ENCODE measurements at places on chromosomes 4 and X.

DNA sequence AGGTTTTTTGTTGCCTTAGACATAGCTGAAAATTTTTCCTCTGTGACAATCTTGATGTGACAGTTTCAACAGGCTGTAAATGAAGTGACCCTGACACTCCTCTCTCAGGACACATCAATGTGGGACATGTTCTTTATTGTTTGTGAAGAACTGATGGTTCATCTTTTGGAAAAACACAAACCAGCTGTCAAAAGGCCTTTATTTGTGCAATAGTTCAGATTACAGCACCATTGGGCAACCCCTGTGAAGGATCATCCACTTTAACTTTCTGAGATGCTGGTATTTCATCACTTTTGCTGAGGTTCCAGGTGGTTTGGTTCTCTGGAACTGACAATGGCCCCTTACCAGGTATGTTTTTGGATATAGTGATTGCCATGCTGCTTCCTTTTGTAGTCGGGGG, 40.3 kb downstream of the OSTC start:
- no peak for DNase-seq

DNA sequence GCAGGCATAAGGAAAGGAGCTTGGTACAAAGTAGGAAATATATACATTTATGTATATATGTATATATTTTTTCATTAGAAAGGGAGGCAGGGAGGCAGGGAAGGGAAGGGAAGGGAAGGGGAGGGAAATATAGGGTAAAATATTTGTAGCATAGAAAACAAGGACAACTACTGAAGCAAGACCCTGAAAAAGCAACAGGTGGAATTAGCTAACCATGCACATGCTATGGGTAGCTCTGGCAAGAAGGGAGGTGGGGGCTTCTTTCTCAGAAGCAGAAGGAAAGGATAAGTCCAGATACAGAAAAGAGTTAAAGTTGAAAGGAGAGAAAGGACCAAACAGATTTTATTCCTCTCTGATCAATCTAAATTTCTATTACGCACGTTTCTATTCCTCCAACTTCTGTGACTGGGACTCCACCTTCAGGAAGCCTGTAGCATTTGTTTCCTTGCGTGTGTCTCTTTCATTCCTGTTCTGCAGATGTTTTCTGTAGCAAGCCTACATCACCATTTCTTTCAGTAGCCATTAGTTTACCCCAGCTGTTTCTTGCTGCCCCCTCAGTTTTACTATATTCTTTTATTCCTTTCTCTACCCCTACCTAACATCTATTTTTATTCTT, 82.9 kb downstream of the OR13H1 start:
- no peak for DNase-seq

DNA sequence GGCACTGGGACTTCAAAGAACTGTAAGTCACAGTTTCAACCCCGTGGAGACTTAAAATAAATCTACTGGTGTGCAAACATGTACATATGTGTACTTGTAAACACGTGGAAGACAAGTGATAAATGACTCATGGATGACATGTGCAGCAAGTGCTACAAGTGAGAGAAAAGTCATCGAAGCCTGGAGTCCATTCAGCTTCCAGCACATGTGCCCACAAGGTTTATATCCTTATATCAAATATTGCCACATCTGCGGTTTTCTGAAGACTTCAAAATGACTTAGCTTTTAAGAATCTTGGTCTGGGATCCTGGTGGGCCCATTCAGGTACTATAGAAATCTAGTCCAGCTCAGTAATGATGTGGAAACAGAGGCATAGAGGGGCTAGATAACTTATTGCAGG, 33.0 kb upstream of the TTC29 start:
- DNase-seq, result no peak

DNA sequence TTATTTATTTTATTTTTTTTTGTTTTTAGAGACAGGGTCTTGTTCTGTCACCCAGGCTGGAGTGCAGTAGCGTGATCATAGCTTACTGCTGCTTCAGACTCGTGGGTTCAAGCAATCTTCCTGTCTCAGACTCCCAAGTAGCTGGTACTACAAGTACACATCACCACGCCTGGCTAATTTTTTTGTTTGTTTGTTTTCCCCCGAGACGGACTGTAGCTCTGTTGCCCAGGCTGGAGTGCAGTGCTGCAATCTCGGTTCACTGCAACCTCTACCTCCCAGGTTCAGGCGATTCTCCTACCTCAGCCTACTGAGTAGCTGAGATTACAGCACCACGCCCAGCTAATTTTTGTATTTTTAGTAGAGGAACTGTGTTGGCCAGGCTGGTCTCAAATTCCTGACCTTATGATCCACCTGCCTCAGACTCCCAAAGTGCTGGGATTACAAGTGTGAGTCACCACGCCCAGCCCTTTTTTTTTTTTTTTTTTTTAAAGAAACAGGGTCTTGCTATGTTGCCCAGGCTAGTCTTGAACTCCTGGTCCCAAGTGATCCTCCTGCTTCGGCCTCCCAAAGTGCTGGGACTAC, 32.2 kb downstream of the COPS4 start:
- DNase-seq, result no peak

DNA sequence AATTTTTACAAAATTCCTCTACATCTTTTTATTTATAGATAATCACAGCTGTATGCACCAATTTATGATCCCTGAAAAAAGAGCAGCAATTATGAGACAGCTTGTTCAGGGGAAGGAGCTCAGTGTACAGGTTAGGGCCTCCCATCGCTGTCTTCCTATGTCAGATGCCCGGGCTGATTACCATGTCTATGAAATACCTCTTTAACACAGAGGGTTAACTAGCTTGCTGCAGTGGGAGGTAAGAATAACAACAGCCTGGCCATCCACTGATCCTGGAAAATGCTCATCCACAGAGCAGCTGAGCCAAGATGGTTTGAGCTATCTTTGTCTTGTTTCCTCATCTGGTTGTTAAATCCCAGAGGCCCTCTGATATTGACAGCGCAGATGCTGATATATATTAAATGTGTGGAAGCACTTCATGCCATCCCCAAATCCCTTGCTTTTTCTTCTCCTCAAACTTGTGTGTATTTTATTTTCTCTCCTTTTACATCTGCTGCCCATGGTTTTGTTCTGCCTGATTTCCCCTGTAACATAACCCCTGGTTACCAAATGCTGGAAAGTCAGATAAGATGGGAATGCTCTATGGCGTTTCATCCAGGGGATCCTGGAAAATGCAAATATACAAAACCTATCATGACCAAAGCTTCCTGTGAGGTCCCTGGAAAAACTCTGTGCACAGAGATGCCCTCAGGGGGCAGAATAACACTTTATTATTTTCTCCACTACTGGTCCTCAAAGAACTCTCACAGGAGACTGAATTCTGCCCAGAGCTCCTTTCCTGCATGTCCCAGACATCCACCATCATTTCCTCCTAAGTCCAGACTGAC, 85.8 kb upstream of the PUDP start:
- DNase-seq, result no peak

- DNase-seq, result no peak
Measured at GRCh38 chrX:53356186-53356585, 66.3 kb downstream of the SMC1A start.
